Stimulated activated CD8-positive, alpha-beta memory T cell treated with anti-CD3 and anti-CD28 coated beads, Interleukin-2, amount 100 ng/mL, for 1 hour (primary cell): ENCODE measurements at places on chromosomes 5 and 9.

DNA sequence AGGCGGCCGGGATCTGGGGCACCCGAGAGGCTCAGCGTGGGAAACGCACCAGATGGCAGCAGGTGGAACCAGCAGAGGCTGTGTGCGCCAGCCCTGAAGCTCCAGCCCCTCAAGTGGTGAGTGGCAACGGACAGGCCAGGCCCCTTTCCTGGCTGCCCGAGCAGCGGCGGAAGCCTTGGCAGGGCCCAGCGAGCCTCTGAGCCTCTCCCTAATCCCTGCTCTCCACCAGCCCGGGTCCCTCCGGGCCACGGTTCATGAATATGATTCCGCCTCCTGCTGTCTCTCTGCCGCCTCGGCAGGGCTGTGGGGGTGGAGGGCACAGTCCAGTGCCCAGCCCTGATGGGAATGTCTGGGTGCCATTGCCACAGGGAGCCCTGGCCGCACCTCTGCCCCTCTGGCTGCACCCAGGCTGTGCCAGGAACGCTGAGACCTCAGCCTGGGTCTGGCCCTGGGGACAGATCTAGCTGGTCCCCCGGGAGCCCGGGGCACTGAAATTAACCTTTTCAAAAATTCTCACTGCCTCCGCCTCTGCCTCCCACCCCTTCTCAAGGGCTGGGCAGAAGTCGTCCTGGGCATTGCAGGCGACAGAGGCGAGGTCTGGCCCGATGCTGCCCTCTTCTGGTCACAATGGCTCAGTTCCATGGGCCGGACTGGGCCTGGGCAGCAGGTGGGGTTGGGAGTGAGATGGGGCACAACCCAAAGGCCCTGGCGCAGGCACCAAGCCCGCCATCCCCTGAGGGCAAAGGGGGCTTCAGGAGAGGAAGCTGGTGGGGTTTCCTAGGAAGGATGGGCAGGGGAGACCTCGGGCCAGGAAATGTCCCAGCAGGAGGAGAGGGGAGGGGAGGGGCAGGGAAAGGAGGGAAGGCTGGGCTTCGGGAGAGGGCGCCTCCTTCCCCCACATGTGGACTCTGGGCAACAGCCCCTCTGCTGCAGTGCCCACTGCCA is 20.3 kb downstream of the CCDC187 start:
- DNase-seq: peak; percentile 48

GRCh38 chr9:134283111-134283515 is 43.1 kb upstream of the RXRA start:
- no peak for DNase-seq

GRCh38 chr5:172107571-172107970 is 80.5 kb downstream of the STK10 start:
- DNase-seq: no peak

DNA sequence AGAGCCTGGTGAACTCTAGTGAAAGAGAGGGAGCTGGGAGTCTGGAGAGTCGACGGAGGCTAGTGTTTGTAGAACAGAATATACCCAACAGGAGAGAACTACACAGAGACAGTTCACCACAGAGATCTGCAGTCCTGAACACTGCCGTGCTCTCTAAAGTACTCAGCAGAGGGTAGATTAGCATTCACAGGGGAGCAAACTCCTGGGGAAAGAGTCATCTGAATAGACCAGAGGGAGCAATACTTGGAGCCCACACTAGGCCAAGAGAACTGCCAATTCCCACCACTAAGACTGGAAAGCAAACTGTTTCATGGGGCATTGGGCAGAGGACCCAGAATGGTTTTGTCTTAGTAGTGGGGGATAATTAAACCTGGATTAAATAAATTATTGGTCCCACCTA is 235.6 kb downstream of the EDIL3 start:
- no peak for DNase-seq

DNA sequence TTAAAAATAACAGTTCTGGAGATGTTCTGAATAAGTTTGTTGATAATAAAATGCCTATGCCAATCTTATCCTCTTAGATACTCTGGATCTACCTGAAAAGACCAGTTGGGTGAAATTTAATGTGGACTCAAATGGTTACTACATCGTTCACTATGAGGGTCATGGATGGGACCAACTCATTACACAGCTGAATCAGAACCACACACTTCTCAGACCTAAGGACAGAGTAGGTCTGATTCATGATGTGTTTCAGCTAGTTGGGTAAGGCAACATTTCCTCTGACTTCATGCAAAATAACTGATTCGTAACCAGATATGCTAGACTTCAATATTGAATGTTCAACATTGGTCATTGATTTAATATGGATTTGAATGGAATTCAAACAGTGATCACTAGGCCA is 27.0 kb downstream of the ERAP2 start:
- no peak for DNase-seq

DNA sequence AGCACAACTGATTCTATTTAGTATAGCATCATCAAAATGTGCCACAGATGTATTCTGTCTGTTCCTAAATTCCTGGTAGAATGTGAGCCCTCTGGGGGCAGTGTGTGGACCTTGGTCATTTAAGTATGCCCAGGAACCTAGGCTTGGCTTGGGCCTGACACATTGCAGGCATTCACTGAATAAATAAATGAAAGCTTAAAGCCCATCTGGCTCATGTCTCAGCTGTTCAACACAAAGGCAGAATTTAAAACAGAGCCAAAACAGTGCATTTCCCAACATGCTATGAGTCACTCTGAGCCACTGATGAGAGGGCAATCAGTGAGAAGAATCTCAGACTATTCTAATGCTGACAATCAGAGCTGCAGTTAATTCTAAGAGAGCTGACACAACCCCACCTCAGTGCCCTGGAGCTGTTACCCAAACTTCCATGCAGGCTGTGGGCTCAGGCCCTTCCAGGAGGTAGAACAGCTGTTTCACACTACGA is 8.1 kb downstream of the FAM193B start:
- DNase-seq: no peak

- no peak for DNase-seq
Measured at GRCh38 chr9:123353041-123353440, 3.0 kb upstream of the CRB2 start.

GRCh38 chr9:96437454-96437853 is 12.5 kb upstream of the HABP4 start:
- DNase-seq: no peak
